ENCODE measurements at places on chromosomes 7 and 10. TPM values are rescaled to one million over a fixed set of nuclear protein-coding genes. Genes with fewer than 3 reads are reported as not detected.
A peak's percentile ranks its signal among the peaks of the same experiment; 100 is the strongest.

TRAPPC14 gene
- 55.1 TPM for total RNA-seq

CHAT gene
- not detected for total RNA-seq

XRCC2 gene
- total RNA-seq, result 1.0 TPM

SLIT1 gene
- total RNA-seq, result 0.28 TPM

SMC3 gene
- 38.5 TPM for total RNA-seq

AFAP1L2 gene
- 0.66 TPM for total RNA-seq

GRCh38 chr7:9028012-9028411, 594.6 kb downstream of the NXPH1 start:
- no peaks in the 10 kb centered on the region for H3K4me1 ChIP-seq
- no peak for DNase-seq
- no peak overlapping the region for H3K27ac ChIP-seq
- no peak overlapping the region for H3K4me3 ChIP-seq
- H3K27me3 ChIP-seq, result no peaks in the 10 kb centered on the region

DNA sequence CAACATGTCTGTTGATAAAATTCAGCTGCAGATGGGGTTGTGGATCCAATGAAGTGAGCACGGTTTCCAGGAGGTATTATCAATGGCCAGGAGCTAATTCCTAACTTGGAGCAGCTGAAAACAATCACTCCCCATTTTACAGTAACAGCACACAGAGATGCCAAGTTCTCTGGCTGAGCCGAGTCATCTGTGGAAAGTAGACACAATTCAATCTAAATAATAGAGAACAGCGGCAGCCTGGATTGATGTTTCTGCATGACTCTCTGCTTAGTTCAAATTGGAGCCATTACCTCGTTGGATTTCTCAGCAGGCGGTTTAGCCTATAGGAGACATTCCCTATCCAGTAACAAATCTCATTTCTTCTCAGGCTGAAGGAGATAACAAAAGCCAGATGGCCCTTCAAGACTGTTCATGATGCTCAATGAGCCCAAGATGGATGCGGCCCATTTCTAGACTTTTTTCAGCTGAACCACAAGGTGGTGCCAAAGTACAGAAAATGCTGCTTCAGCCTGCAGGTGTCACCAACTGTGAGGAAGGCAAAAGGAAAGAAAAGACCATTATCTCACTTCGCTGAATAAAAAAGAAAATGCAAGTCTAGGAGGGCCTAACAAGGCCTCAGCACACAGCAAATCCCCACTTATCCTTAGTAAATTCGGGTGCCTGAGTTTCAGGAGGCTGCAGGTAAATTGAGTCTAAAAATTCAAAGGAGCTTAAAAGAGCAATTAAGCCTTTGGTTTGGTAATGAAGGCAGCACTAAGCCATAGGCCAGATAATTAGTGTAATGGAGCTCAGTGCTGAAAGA, 83.7 kb downstream of the SLC16A9 start:
- no peak overlapping the region for H3K27ac ChIP-seq
- no peaks in the 10 kb centered on the region for H3K4me1 ChIP-seq
- H3K4me3 ChIP-seq, result no peak overlapping the region
- H3K36me3 ChIP-seq, result no peaks in the 10 kb centered on the region

- H3K4me1 ChIP-seq, result no peaks in the 10 kb centered on the region
- no peaks in the 10 kb centered on the region for H3K27me3 ChIP-seq
- no peak overlapping the region for H3K4me3 ChIP-seq
- H3K27ac ChIP-seq, result no peak overlapping the region
- H3K36me3 ChIP-seq, result no peaks in the 10 kb centered on the region
Observed at GRCh38 chr10:30247704-30248103, 101.4 kb downstream of the MTPAP start.

- H3K36me3 ChIP-seq, result no peaks in the 10 kb centered on the region
- no peak overlapping the region for H3K27ac ChIP-seq
- H3K4me3 ChIP-seq, result no peak overlapping the region
- no peak for DNase-seq
- no peaks in the 10 kb centered on the region for H3K4me1 ChIP-seq
Observed at GRCh38 chr10:75245354-75246250, 9.8 kb upstream of the COMTD1 start.

GRCh38 chr7:44914992-44915607, 29.8 kb upstream of the PURB start:
- H3K27me3 ChIP-seq, result no peaks in the 10 kb centered on the region
- no peak for DNase-seq
- no peaks in the 10 kb centered on the region for H3K4me1 ChIP-seq
- H3K27ac ChIP-seq, result no peak overlapping the region
- no peaks in the 10 kb centered on the region for H3K36me3 ChIP-seq
- no peak overlapping the region for H3K4me3 ChIP-seq

- no peaks in the 10 kb centered on the region for H3K27me3 ChIP-seq
- H3K36me3 ChIP-seq, result no peaks in the 10 kb centered on the region
- DNase-seq, result peak; percentile 87
- no peak overlapping the region for H3K4me3 ChIP-seq
- H3K27ac ChIP-seq, result no peak overlapping the region
- H3K4me1 ChIP-seq, result peaks cover 3% of the 10 kb centered on the region
Observed at GRCh38 chr7:116929914-116930913, 23.1 kb upstream of the ST7 start.
